ENCODE measurements at places on chromosomes 3 and 15.

- DNase-seq, result no peak
Measured at GRCh38 chr15:33735637-33736247, 232.6 kb upstream of the CHRM5 start.

- DNase-seq, result no peak
Measured at GRCh38 chr15:63251701-63252100, 25.7 kb upstream of the APH1B start.

- no peak for DNase-seq
Measured at GRCh38 chr3:69536306-69537020, 150.6 kb upstream of the FRMD4B start.

GRCh38 chr3:52880474-52880873 lies 16.9 kb downstream of the STIMATE start:
- DNase-seq, result no peak

DNA sequence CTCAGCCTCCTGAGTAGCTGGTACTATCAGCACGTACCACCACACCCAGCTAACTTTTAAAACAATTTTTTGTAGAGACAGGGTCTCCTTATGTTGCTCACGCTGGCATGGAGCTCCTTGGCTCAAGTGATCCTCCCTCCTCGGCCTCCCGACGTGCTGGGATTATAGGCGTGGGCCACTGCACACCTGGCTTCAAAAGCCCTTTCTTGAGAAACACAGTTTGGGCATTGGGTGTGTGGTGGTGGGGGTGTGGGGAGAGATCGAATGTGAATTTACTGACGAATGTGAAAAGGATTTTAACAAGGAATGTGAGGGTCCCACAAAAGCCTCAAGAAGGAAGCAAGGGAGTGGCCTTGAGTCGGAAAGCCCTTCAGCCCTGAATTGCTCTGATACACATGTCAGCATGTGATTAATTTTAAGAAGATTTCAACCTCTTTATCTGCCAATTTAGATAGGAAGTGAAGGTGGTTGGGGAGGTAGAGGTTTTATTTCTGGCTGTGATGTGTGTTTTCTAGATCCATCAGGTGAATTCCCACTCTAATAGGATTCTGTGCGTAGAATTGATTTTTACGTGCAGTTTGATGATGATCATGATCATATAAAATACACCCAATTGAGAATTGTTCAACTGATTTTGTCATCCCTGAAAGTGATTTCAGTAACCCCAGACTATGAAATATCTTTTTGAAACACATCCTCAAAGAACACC lies 1.1 kb downstream of the CCR4 start:
- no peak for DNase-seq

- no peak for DNase-seq
Measured at GRCh38 chr15:71251584-71252043, 136.3 kb downstream of the THSD4 start.

DNA sequence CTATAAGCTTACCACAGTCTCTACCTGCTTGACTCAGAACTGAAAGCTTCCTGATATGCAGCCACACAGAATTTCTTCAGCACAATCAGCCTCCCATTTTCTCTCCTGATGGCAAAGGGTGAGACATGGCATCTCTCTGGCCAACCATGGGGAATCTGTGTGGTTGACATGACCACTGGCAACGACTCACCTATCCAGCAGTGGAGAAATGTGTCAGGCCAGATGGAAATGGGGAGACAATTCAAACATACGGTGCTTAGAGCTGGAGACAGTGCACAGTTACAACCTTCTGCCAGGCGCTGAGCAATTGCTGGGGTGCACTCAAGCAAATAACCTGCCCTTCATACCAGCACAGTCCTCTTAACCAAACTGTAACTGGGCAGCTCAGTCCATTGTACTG lies 3.6 kb downstream of the ZNF385D start:
- DNase-seq, result no peak

DNA sequence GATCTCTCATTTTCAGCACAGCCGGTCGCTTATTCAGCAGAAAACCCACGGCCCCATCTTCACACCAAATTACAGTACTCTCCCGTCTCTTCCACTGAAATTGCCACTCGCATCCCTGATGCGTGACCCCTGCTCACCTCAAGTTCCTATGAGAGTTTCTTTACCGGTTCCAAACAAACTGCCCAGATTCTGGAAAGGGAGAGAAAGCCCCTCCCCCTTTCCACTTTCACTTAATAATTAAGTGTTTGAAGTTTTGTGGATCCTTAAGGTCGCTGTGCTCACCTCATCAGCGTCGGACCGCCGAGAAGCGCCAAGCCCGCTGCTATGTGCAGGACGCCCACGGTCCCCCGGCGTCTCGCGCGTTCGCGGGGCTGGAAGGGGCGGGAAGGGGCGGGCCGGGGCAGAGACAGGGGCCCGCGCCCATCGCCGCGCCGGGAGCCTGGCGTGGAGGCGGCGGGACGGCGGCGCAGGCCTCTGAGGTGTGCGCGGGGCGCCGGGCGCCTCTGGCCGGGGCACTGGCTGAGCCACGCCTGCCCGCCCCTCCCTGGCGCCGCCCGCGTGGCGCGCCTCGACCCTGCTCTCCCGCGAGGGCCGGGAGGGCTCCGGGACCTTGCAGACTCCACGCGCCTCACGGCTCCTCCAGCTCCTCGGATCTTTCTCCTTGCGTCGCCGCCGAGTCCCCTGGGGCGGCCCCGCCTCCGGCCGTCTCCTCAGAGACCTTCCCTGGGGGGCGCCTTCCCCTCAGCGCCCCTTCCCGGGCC lies at the start of gene GPR156:
Gene GPR156 (minus strand): TSS at position 476 of the 761 bp plus-strand sequence. CDS start 41,124 bp downstream, outside the sequence.
- DNase-seq, result no peak

DNA sequence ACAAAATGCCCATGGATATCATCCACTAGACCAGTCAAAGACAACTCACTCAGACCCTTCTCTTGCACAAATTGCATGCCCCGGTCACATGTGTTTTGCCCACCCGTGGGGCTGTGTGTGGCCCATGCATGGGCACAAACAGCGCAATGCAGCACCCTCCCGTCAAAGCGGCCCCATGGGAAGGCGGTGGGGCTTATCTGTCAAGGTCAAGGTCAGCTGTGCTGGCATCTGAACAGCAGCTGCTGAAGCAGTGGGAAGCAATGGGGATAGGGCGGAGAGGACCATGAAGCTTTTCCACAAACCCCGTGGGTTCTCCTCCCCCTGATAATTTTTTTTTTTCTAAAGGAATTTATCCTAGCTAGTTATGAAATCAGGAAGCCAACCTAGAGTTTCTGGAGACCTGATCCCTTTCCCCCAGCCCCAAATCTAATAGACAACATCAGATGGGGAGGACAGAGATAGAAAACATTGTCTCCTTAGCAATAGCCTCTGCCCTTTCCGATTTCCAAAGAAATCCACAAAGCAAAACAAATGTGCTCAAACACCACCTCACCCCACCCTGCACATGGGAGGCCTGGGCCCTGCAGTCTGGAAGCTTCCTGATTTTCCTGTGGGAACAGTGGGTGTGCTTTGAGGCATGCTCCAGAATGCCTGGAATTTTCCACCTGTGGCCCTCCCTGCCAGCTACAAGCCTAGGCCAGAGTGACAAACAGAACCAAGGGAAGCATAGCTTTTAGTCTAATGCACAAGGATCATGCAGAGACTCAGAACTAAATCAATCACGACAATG lies 84.4 kb downstream of the BDH1 start:
- no peak for DNase-seq

DNA sequence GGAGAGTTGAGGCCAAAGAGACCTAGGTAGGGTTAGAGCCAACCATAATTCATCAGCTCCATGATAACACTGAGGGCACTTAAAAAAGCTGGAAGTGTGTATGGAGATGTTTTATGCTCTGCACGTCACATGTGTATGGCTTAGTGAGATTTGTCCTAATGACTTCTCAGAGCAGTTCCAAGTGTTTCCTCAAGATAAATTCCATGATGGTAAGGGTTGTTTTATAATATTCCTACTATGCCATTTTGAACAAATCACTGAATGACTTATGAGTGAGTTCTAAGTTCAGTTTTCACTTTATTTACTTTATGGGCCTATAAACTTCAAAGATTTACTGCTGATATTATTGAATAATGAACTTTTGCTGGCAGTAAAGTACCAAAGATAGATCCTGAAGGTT lies 28.1 kb downstream of the TEX9 start:
- no peak for DNase-seq

DNA sequence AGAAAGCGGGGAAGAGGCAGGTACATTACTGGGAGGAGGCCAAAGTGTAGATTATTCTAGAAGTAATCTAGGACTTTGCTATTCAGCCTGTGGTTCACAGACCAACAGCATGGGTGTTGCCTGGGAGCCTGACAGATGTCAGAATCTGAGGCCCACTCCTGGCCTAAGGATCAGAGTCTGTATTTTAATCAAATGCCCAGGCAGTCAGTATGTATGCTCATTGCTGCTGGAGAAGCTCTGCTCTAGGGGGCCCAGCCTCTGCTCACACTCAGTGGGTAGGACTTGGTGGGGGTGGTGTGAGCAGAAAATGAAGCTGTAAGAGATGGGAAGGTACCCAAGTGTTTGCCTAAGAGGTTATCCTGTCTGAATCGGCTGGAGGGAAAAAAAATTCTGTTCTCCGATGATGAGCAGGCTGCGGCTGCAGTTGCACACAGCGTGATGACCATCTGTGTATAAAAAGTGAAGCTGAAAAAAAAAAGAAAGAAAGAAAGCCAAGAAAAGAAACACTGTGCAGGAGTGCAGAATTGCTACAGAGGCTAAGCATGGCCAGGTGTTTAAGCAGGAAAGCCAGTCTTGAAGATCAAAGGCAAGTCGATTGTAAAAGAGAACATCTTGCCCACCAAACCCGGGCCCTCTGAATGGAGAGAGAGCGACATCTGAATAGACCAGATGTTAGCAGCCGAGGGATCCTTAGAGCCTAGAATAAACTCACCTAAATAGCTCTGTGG lies 65.2 kb downstream of the EIF4E3 start:
- no peak for DNase-seq

DNA sequence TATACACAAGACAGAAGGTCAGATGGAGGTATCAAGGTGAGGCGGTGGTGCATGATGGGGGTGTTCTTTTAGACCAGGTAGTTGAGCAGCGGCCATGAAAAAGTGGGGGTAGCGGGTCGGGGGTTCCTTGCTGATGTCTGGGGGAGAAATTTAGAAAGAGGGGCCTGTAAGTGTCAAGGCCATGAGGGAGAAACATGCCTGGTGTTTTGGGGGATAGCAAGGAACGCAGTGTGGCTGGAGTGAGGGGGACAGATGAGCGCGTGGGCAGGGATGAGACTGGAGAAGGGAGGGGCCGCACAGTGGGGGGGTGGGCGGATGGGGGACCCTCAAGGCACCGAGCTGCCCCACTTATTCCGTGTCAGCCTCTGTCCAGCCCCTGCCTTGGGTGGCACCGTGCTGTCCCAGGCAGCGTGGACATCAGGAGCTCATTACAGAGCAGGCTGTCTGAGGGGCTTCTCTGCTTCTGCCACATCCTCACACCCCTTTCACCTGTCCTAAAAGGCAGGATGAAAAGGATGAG lies 143.3 kb downstream of the SMAD6 start:
- no peak for DNase-seq

DNA sequence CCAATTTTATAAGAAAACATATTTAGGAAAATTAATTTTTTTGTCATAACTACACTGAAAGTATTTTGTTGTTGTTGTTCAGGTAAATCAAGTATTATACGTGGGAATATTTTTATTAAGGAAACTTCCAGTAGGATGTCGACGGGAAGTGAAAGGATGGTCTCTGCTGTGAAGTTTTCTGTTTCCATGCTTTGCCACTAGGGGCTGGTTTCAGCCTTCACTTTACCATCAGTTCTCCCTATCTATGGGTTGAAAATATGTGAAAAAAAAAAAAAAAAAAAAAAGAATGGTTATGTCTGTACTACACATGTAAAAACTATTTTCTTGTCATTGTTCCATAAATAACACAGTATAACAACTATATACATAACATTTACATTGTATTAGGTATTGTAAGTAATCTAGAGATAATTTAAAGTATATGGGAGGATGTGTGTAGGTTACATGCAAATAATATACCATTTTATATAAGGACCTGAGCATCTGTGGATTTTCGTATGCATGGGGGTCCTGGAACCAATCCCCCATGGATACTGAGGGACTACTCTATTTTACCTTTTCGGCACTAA lies 136.7 kb downstream of the SMAD6 start:
- DNase-seq, result no peak

- no peak for DNase-seq
Measured at GRCh38 chr3:172244011-172244410, 204.2 kb downstream of the GHSR start.

- DNase-seq, result no peak
Measured at GRCh38 chr3:6251612-6252400, 609.1 kb upstream of the GRM7 start.

- no peak for DNase-seq
Measured at GRCh38 chr3:64645243-64645642, 42.6 kb downstream of the ADAMTS9 start.

DNA sequence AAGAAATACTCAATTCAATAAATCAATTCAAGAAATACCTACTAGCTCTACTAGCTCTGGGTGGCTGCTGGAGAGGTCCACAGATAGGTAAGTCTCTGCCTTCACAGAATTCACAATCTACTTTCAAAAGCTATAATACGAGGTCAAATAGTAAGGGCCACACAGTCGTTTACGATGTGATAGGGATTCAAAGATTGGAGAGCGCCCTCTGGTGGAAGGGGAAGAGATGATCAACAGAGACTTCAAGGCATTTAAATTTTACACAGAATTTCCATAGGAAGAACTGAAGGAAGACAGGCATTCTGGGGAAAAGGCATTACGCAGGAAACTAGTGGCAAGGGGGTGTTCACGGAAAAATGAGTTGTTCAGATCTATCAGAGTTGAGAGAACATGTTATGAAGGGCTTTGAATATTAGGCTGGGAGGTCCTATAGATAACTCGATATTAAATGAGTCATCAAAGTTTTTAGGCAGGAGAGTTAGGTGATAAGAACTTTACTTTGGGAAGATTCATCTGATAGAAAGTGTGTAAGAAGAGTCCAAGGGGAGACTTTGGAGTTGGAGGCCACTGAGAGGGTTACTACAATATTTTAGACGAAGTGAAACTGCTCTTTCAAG lies 128.8 kb downstream of the FRMD5 start:
- DNase-seq, result no peak

DNA sequence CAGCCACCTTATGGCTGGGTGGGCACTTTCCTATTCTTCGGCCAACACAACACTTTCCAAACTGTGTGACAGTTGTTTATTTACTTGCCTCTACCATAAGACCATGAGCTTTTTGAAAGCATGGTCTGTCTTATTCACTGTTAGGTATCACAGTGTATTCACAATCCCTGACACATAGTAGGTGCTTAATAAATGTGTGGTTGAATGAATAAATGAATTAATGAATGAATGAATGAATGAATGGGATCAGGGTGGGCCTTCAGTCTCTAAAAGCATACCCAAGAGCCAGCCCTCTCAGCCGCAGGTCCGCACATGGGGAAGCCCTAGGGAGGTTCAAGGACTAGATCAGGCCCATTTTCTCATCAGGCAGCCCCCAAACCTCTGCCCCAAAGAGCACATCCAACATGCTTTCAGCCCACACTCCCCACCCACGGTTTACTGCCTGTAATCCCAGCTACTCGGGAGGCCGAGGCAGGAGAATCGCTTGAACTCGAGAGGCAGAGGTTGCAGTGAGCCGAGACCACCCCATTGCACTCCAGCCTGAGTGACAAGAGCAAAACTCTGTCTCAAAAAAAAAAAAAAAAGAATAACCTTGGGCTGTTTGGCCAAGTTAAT lies 95.9 kb downstream of the LIPC start:
- DNase-seq, result no peak
